GM23248 (cell line): ENCODE measurements at places on chromosomes 7 and 10.

- DNase-seq: no peak
Measured at GRCh38 chr7:148856578-148856881, 27.6 kb downstream of the EZH2 start.

GRCh38 chr10:120382360-120382759 is 74.7 kb upstream of the PLPP4 start:
- no peak for DNase-seq

GRCh38 chr10:85317827-85318226 is 989.4 kb downstream of the CCSER2 start:
- no peak for DNase-seq

DNA sequence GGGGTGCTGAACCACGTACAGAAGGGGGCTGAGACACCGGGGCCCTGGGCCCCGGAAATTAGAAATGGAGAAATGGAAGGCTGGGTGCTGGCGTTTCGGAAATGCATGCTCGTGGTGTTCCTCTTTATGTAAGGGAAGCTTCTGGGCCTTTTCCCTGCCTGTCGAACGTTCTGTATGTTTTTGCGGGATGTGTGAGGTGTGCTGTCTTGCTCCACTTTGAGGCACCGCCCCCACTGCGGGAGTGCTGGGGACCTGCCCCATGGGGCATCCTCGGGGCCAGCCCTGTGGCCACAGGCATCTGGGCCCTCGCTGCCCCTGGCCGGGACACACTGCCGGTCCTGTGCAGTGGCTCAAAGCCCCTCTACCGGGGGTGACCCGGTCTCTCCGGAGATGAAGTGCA is 1.7 kb upstream of the VENTX start:
- DNase-seq: no peak

DNA sequence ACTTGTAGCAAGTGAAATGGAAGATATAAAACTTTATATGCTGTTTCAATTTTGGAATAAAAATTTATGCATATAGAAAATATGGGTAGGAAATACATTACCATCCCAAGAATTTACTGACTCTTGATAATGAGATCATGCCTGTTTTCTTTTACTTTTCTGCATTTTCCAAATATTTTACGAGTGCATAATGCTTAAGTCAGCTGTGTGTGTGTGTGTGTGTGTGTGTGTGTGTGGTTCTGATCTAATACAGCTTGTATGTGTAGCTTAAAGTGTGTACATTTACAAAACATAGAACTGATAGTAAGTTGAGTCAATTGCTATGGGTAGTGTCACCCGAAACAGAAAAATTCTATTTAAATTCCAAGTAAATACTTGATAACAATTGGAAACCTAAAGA is 315.9 kb upstream of the LRRN3 start:
- DNase-seq: peak; percentile 29

- peak; percentile 62 for DNase-seq
Measured at GRCh38 chr7:31100445-31100844, 48.3 kb downstream of the ADCYAP1R1 start.

GRCh38 chr7:95421000-95421846 is 13.6 kb downstream of the PON2 start:
- no peak for DNase-seq

GRCh38 chr10:77296534-77297392 is 340.8 kb downstream of the KCNMA1 start:
- DNase-seq: no peak

DNA sequence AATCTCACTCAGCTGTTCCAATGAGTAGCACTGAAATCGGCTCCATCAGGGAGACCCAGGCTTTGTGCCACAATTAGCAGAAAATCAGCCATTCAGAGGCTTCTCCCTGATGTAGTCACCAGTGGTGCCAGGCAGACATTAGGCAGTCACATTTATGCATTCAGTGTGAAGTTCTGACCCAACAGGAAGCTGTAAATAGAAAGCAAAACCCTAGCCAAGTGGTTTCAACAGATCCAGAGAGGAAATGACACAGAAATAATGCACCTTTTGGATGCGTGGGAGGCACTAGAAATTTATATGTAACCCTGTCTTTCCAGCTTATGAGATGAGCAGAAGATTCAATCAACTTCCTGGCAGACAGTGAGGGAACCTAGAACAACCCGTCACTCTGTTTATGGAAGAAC is 186.4 kb downstream of the PDE1C start:
- DNase-seq: peak; percentile 88

DNA sequence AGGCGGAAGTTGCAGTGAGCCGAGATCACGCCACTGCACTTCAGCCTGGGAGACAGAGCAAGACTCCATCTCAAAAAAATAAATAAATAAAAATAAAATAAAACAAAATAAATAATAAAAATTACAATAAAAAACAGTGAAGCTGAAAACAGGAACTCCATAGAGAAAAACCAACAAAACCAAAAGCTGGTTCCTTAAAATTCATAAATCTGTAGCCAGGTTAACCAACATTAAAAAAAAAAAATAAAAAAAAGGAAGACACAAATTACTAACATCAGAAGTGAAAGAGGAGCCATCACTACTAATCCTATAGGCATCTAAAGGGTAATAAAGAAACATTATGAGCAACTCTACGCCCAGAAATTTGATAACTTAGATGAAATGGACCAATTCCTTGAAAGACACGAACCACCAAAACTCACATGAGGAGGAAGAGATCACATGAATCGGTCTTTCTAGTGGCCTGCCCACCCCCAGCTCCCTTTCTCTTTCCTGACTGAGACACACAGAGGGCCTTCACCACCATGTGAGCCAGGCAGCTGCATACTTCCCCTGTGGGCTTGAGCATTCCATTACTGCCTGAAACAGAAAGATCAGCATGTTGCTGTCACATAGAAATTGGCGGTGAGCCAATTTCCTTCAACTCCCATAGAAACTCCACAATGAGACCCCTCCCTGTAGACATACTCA is 208.7 kb downstream of the MAD1L1 start:
- DNase-seq: no peak

GRCh38 chr10:111080224-111080623 is 3.4 kb downstream of the ADRA2A start:
- no peak for DNase-seq

- DNase-seq: no peak
Measured at GRCh38 chr7:29350351-29350750, 155.8 kb downstream of the CHN2 start.

- DNase-seq: no peak
Measured at GRCh38 chr10:83432261-83433045, 706.9 kb upstream of the GHITM start.

GRCh38 chr10:9081961-9082360 is 1027.5 kb downstream of the GATA3 start:
- no peak for DNase-seq

- DNase-seq: no peak
Measured at GRCh38 chr7:74141705-74142104, 32.5 kb upstream of the EIF4H start.

DNA sequence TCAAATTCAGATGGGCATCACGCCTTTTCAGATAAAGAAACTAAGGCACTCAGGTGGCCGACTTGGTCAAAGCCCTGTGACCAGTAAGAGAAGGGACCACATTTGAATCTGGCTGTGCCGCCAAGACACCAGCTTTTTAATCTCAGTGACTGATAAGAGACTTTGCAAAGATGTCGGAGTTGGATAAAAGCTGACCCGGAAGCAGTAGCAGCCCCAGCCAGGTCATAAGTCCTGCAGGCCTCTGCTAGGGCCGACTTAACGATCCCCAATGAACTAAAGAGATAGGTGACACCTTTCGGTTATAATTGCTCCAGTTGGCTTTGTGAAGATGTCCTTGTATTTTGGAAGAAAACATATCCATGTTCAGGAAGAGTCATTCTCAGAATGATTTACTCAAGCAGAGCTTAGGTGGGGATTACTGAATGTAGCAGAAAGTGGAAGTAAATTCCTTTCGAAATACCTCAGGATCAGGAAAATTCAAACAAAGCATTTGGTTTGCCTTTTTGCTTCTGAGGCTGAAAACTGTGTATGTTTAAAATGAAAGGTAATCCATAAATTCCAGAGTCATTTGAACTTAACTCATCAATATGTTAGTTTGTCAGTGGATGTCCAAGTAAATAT is 164.2 kb upstream of the PITRM1 start:
- no peak for DNase-seq

DNA sequence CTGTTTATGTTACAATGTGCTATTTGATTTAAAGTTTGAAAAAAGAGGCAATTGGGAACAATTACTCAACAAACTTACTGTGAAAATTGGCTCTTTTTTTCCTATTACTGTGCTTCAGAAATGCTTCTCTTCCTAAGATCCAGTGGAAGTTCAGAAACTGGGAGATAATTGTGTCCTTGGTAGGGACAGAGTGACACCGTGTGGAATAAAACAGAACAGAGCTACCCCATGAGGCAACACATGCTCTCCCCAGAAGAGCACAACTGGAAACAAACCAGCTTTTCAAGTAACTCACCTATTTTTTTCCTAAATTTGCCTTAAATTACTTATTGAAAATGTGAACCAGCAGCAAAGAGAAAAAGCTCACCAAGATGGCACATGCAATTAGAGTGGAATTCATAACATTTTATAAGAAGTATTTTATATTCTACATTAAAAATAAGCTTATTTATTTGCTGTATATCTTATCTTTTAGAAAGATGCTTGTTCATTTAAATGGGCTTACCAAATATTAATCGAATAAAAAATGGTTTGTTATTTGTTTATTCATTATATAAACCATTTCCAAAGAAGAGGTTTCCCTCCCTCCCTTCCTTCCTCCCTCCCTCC is 346.1 kb upstream of the ANKRD30A start:
- peak; percentile 82 for DNase-seq

DNA sequence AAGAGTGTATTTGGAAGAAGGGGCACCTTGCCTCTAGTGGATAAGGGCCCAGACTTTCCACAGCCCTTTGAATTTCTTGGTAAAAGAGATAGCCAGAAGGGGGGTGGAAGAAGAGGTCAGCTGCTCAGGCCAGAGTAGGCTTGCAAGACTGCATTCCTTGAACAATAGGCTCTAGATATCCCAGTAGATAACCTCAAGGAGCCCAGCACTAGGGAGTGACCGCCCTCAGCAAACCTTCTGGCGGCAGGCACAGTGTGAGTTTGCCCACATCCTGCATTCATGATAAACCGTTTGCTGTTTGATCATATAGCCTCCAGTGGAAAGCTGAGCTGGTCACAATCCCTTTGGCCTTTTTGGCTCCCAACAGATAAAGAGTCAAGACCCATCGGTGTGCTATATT is 70.5 kb downstream of the NPY start:
- no peak for DNase-seq

GRCh38 chr10:110304394-110304779 is 333 bp downstream of the SMNDC1 start:
- peak; percentile 75 for DNase-seq

DNA sequence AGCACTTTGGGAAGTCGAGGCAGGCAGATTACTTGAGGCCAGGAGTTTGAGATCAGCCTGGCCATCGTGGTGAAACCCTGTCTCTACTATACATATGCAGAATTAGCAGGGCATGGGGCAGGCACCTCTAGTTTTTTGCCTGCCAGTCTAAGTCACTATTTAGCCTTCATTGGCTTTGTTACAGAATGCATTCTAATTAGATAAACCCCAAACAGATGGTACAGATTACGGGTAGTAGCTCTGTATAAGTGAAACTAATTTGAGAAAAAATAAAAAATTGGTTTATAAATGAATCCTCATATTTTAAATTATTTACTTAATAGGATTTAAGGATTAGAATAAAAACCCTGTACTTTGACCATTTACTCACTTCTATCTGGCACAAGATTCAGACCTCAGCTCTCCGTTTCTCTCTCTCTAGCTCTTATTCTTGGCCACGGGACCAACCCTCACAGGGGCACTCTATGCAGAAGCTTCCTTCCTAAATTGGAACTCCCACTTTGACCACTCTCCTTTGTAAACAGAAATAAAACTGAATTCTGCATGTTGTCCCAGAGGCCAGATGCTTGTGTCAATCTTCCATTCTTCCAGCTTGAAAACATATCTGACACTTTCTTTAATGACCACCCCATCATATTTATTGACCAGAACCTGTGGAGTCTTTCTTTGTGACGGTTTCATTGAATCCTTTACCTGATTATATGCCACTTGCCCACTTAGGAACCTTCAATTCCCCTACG is 26.8 kb downstream of the BET1 start:
- DNase-seq: no peak

DNA sequence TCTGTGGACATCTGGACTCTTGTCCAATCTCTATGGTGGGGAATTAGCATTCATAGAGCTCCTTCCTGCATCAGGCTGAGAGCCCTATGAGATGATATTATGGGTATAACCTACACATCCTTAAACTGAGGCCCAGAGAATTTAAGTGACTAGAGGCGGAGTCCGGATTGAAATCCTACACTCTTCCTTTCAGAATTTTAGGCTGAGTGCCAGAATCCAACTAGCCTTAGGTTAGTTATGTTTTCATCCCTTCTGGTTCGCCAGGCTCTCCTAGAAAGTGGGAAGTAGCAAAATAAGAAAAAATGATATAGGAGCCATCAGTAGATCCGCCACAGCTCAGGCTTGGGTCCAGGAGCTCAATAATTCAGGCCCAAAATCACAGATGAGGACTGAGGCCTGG is 212.5 kb downstream of the GLI3 start:
- no peak for DNase-seq

- DNase-seq: no peak
Measured at GRCh38 chr10:96873086-96873485, 41.0 kb downstream of the LCOR start.

DNA sequence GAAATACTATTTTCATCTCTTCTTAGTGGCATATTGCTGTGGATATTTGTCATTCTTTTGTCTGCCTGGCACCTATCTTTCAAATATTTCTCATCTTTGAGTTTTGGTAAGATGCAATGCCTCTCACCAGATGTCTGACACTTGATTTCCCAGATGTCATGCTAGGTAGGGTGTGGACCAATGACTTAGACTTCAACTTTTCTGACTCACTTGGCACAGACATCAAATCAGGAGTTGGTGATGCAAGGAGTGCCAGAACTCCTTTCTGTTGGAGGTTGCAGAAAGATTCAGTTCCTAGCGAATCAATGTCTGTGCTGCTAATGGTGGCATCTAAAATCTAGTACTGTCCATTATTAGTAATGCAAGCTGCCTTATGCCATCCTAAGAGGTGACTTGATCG is 216.9 kb upstream of the FERD3L start:
- DNase-seq: peak; percentile 76

DNA sequence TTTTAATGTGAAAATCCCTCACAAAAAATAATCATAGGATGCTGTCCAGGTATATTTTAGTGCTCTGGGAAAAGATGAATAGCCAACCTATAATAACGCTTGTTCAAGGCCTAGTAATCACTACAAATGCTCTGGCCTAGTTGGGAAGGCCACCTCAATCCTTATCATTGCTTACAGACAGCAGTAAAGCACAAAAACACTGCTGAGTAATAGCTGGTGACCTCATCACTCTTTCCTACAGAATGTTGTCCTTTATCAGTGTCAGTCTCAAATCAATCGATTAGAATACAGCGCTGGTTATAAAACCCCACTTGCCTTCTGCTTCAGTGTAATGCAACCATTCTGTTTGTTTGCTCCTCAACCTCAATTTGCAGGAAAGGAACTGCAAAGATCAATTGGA is 72.6 kb upstream of the STEAP1 start:
- DNase-seq: no peak
